BJ (cell line): ENCODE measurements at places on chromosomes 4 and X.

- DNase-seq = no peak
Measured at GRCh38 chr4:1410491-1411325, 4.5 kb upstream of the NKX1-1 start.

GRCh38 chr4:96670381-96670780, 830.5 kb downstream of the PDHA2 start:
- DNase-seq = no peak

DNA sequence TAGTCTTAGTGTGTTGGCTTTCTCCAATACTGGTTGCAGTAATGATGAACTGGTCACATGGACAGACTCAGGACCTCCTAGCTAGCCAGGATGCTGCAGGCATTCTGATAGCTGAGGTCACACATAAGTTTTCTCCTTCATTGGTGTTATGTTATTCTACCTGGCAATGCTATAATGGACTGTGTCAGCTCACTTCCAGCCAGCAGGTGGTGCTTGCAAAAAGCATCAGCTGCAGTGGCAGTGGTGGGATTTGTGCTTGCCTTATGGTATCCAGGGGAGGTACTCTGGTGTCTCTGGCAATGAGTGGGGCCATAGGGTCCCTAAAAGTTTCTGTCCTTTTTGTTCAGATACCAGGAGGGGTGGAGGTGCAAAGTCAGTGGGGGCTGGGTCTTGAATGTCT, 33.6 kb downstream of the ZNF330 start:
- DNase-seq = no peak

GRCh38 chr4:164876700-164877324, at the start of gene APELA:
APELA (plus strand) TSS chr4:164877178; CDS start chr4:164877332, 154 bp downstream.
- DNase-seq = no peak
